Natural killer cell treated with Interleukin-12 subunit alpha and Interleukin-12 subunit beta and Interleukin-15 and Interleukin-18, amount 100 ng/mL, for 72 hours (primary cell): ENCODE measurements at places on chromosomes 2 and 18. TPM values are rescaled to one million over a fixed set of nuclear protein-coding genes. Genes with fewer than 3 reads are reported as not detected.

DNA sequence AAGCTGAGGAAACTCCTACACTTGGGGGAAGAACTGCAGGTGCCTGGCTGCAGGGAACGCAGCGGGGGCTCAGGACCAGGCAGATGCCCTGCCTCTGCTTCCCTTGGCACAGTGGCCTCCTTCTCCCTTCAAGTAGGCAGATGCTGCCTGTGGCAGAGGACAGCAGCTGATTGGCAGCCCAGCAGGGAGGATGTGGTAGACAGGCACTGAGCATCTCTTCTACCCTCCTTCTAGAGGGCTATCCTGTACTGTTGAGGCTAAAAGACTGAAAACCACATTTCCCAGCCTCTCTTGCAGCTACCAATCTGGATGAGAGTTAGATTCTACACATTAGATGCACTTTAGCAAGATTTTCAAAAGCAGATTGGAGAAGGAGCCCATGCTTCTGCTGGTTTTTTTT, 105.7 kb downstream of the MSH2 start:
- DNase-seq = no peak

Gene GALNT14
- total RNA-seq = 1.3 TPM

- DNase-seq = no peak
Measured at GRCh38 chr2:101076581-101076980, 74.5 kb downstream of the RPL31 start.

Gene KLF11
- 3.8 TPM for total RNA-seq

Gene ZNF892
- total RNA-seq = 4.4 TPM

Gene HOXD13
- total RNA-seq = not detected

DNA sequence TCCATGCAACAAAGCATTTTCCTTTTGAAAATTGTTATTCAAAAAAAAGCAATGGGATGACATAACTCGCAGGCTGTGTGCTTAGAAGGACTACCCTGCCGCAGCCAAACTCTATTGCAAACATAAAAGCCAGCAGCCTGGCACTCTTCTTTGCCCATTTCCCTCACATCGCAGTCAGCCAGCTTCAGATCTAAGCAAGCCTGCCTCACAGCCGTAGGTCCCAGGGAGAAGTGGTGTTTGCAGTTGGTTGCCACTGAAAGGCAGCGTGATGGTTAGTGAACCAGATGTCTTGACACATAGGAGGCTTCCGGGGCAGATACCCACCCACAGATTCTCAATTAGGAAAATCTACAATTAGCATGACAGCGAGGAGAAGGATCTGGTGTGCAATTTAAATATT, 655.2 kb downstream of the RNF144A start:
- DNase-seq = no peak
